Activated naive CD4-positive, alpha-beta T cell (primary cell): ENCODE measurements at places on chromosomes 5 and 9.

- DNase-seq = no peak
These were observed 478.3 kb downstream of the EBF1 start for GRCh38 chr5:158621391-158621790.

- DNase-seq = no peak
These were observed at the start of gene GHR for GRCh38 chr5:42423285-42424165. GHR (plus strand) TSS chr5:42423439; CDS start chr5:42565875, 142,436 bp downstream.

- DNase-seq = no peak
These were observed 29.1 kb upstream of the ANKRD55 start for GRCh38 chr5:56262279-56262678.

GRCh38 chr5:53114988-53115387 lies 5.4 kb upstream of the MOCS2 start:
- no peak for DNase-seq

DNA sequence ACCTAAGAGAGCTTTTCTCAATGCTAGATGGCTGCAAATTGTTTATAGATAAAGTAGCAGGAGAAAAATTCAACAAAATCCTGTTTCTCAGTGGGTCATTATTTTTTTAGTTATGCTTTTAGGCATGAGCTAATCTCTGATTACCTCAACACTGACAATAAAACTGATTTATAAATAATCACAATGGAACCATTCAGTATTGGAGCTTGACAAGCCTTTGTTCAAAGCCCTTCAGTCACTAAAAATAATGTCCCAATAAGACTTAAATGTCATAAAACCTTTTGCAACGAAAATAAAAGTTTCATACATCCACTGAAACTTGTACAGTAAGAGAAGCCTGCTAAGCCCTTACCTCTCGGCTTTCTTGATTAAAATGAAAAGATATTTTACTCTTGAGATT lies 27.2 kb downstream of the PTPDC1 start:
- no peak for DNase-seq

DNA sequence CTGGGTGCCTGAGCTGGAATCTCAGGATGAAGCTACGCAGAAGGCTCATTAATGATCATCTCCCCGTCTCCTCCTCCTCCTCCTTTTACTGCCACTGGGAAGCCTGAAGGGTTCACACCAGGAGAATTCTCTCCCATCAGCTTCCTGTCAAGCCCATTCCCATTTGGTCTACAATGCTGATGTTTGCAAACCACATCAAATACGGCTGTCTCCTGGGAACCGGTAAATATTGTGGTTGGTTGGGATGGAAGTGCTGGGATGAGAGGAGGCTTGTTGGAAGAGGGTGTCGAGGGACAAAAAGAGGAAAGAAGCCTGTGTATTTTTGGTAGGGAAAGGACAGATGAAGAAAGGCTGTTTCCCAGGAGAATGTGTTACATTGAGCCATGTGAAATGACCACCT lies 13.2 kb upstream of the S1PR3 start:
- no peak for DNase-seq

- peak; percentile 71 for DNase-seq
These were observed 6.9 kb upstream of the NDUFB6 start for GRCh38 chr9:32579706-32580331.

GRCh38 chr5:141951332-141951781 lies 6.6 kb downstream of the PCDH12 start:
- DNase-seq = peak; percentile 4

- no peak for DNase-seq
These were observed 1416.0 kb downstream of the EFNA5 start for GRCh38 chr5:106254784-106255183.

DNA sequence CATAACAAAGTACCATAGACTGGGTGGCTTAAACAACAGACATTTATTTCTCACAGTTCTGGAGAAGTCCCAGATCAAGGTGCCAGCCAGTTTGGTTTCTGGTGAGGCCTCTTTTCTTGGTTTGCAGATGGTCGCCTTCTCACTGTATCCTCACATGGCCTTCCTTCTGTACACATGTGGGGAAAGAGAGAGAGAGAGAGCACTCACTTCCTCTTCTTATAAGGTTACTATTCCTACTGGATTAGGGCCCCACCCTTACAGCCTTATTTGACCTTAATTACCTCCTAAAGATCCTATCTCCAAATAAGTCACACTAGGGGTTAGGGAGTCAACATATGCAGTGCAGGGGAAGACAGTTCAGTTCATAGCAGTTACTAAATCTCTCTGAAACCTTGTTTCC lies 205.6 kb upstream of the GDNF start:
- no peak for DNase-seq

DNA sequence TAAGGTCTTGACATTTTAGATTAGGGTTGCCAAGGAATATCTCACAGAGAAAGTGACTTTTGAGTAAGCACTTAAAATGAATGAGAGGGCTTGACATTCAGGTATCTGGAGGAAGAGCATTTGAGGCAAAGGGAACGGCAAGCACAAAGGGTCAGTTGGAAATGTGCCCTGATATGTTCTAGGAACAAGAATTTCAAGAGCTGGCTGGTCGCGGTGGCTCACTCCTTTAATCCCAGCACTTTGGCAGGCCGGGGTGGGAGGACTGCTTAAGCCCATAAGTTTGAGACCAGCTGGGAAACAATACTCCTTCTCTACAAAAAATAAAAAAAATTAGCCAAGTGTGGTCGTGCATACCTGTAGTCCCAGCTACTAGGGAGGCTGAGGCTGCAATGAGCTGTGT lies 16.5 kb downstream of the KIAA1958 start:
- DNase-seq = no peak

- no peak for DNase-seq
These were observed 132.9 kb downstream of the NFIB start for GRCh38 chr9:14180960-14181537.

DNA sequence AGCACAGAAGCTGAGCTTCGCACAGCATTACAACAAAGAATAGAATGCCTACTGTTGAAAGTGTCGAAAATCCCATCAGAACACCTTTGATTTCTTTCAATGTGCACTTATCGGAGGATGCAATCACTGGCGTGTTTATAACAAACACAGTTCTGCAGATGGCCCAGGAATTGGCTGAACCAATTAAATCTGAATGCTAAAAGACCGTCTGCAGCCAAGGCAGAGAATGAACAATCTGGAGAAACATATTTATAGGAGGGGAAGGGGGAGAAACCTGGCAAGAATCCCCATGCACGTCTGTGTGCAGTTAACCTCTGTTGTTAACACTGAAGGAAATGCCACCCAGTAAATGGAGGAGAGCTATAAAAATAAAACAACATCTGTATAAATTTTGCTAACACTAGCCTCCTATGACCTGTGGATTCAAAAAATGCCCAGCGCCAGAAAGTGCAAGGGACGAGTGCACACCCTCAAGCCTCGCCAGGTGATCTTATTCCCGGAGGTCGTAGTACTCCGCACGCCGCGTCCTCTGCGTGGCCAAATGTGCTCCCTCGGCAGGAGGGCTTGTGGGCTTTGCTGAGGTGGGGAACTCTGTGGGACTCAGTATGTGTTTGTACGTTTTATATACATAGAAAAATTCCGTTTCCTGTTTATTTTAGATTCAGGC lies 56.8 kb downstream of the PTCH1 start:
- DNase-seq = no peak

- no peak for DNase-seq
These were observed 141.4 kb downstream of the AOPEP start for GRCh38 chr9:94867842-94868312.

- no peak for DNase-seq
These were observed 930 bp downstream of the PRLR start for GRCh38 chr5:35229076-35230037.

DNA sequence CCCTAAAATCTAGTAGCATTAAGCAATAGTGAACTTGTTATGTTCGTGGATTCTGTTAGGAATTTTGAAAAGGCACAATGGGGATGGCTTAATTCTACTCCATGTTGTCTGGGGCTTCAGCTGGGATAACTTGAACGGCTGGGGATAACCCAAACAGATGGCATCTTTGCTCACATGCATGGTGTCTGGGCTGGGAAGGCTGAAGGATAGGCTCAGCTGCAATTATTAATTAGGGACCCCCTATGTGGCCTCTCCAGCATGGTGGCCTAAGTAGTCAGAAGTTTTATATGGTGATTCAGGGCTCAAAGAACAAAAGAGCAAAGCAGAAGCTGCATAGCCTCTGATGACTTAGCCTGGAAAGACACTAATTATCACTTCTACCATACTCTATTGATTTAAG lies 551.1 kb downstream of the PSAT1 start:
- DNase-seq = no peak

DNA sequence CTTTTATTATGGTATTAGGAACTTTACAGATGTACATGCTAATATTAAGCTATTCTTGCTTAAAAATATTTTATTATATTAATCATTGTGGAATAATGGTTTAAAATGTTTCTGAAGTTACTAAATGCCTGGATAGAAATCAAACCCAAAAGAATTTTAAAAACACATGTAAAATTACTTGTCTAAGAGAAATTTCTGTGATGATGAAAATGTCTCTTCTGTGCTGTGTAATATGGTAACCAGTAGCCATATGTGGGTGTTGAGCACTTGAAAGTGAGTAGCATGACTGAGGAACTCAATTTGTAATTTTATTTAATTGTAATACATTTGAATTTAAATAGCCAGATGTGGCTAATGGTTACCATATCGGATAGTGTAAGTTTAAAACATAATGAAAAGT lies 66.7 kb upstream of the HSPB3 start:
- DNase-seq = no peak

DNA sequence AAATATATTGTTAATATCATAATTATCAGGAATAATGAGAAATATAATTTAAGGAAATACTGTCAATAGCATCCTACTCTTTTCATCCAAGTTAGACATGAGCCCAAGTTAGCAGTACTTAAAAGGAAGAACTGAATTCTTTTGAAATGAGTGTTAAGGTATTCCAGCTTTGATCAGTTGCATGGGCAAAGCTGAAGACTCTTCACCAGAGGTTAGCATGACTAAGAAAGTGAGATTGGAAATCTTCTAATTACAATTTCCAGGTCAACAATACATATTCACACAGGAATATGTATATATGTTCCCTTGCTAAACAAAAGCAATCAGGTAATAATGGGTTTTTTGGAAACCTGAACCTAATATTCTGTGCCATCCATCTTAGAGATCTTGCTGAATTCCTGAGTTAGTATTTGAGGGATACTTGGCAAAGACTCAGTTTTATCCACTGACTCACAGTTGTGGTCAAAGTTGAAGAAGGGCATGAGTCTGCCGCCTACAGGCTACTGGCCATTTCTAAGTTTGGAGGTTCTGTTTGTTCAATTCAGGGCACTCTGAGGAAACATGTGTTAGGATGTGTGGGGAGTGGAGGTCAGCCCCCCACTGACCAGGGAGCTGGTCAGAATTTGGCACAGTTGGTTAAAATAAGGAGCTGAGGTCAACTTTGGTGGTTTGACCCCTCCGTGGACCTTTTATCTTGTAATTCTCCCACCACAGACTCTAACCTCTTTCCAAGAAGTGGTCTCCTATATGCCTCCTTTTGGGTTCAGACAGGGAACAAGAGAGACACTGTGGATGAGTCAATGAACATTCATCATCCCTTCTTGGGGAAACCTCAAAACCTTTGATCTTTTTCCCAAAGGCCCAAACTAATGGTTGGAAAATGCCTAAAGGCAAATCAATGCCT lies 118.3 kb downstream of the PIK3R1 start:
- DNase-seq = no peak

DNA sequence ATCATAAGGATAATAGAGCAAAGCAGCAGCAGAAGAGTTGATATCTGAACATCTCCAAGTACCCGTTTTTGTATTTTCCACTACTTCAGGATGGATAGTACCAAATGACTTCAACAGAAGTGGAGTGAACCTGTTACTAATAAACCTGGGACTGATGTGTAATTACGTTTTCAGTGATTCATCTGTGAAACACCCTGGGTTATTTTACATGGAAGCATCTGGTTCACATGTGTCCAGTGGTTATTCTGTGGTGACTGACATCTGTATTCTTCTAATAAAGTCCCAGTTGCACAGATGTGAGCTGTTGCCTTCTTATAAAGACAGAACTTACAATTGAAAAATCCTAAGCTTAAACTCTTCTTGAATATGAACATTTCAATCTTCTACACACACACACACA lies 139.7 kb upstream of the VCAN start:
- DNase-seq = no peak

- DNase-seq = no peak
These were observed 738 bp downstream of the FSTL4 start for GRCh38 chr5:133611357-133612248.

- DNase-seq = no peak
These were observed 16.7 kb upstream of the HSPB3 start for GRCh38 chr5:54438620-54439389.

DNA sequence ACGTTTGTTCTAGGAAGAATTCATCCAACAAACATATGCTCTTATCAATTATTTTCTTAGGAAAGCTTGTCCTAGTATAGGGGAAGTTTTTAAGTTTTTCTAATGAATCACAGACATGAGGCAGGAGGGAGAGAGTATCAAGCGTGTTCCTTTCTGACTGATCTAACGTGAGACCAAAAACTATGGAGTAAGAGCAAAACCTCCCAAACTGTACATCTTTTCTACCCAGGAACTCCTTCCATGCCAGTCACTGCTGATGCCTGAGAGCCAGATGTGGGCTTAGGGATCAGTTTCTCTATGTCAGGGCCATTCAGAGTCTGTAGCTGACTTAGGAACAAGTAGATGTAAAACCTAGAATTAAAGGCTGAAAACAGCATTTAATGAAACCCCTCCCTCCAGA lies 51.7 kb upstream of the NFIB start:
- DNase-seq = no peak

GRCh38 chr9:126173929-126174328 lies 152.7 kb upstream of the MVB12B start:
- no peak for DNase-seq

DNA sequence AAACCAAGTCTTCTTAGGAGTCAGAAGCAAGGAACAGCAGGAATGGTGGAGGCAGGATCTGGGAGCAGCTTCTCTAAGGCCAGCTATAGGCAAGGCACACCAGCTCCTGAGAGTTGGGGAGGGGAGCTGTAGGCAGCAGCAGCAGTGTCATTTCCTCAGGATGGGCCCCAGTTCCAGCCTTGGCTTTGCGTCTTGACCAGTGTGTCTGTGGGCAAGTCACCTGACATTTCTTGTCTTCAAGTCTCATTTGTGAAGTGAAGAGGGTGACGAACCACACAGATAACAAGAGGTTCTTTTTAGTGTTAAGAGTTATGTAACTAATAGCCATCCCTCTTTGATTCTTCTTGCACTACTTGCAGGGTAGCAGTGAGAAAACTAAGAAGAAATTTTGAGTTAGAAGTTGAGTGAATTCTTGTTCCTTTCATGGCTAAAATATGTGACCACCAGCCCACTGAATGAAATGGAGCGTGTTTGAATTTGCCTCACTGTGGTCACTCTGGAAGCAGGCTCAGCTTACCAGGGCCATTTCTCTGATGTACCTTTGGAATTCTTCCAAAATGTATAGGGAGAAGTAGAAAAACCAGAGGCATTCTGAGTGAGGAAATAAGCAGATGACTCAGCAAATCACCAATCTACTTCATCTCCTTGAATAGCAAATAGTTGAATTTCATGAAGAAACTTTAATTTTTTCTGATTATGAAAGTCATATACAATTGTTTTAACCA lies 42.4 kb downstream of the RHOBTB3 start:
- no peak for DNase-seq
